Lower lobe of right lung (tissue), 2 donors: ENCODE measurements at places on chromosomes 7 and 10.

DNA sequence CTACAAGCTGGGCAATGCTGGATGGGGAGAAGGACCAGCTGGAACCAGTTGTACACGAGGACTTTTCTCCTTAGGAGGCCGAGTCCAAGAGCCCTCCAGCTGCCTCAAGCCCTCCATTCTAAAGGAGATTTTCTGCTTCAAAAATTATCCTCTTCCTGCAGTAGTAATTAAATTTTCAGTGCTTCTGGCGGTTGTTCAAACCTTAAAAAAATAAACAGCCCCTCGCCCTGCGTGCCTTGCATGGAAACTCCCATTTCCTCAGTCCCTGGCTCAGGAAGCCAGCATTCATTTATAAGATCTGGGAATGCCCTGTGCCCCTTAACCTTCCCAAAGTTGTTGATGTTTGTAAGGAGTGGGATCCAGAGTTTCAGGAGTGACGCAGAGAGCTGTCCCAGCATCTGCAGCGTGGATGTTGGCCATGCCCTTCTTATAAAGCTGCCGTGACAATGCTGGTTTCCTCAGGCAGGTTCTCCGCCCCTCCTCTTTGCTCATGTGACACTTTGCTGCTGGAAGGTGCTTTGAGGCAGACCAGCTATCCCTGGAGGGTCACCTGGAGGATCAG, 24.0 kb upstream of the ACTR3B start:
- DNase-seq = no peak

GRCh38 chr7:22578007-22578733, 78.2 kb upstream of the STEAP1B start:
- no peak for DNase-seq

DNA sequence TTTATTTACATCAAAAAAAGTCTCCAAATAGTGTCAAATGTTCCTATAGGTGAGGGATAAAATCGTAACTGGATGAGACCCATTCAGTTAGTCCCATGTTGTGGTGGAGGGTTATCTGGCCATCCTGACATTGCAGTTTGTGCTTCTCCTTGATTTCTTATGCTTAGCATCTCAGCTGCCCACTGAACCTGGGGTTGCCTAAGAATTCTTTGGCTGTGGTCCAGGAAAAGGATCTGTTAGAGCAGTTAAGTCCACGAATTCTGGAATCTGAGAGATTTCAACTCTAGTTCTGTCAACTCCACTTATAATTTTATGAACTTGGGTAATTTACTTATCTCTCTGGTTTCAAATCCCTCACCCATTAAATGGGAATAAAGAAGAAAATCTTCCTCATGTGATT, 1673.4 kb downstream of the REEP3 start:
- no peak for DNase-seq

DNA sequence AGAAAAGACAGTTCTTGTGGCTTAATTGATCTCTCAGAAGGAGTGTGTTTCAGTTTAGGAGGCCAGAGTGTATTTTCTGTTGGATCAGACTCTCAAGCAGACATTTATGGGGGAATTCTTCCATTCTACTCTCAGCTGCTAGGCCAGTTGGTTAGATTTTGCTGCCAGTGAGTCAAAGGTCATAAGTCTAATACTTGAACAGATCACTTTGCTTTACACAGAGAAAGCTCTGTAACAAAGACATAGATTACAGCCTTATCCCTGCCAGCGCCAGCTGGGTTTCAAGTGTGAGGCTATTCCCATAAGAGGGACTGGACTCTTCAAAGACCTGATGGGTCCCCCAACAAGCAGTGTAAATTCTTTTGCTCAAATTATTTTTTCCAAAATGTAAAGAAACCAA, 145.6 kb upstream of the SEMA3C start:
- no peak for DNase-seq

DNA sequence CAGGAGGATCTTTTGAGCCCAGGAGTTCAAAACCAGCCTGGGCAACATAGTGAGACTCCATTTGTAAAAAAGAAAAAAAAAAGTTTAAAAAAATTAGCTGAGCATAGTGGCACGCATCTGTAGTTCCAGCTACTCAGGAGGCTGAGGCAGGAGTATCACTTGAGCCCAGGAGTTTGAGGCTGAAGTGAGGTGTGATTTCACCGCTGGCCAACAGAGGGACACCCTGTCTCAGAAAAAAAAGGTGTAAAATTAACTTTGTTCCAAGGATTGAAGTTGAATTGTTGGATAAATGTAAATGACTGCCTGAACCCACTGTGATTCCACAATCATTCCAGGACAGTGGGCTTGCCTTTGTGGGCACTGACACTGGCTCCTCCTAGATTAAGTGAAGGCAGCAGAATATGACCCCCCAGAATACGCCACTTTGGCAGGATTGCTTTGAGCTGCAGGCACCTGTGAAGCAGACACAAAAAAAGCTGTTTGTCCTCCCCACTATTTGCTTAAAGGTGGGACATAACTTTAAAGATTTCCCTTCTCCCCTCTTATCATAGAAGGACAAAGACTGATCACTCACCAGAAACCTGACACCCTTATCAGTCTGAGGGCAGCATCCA, 57.2 kb upstream of the FOXI2 start:
- DNase-seq = no peak
